ENCODE measurements at places on chromosomes 5 and 9.
A peak's percentile ranks its signal among the peaks of the same experiment; 100 is the strongest.

GRCh38 chr9:27540502-27540901, 10.9 kb upstream of the MOB3B start:
- no peak for DNase-seq

GRCh38 chr9:115211413-115212124, 93.6 kb upstream of the TNC start:
- no peak for DNase-seq

DNA sequence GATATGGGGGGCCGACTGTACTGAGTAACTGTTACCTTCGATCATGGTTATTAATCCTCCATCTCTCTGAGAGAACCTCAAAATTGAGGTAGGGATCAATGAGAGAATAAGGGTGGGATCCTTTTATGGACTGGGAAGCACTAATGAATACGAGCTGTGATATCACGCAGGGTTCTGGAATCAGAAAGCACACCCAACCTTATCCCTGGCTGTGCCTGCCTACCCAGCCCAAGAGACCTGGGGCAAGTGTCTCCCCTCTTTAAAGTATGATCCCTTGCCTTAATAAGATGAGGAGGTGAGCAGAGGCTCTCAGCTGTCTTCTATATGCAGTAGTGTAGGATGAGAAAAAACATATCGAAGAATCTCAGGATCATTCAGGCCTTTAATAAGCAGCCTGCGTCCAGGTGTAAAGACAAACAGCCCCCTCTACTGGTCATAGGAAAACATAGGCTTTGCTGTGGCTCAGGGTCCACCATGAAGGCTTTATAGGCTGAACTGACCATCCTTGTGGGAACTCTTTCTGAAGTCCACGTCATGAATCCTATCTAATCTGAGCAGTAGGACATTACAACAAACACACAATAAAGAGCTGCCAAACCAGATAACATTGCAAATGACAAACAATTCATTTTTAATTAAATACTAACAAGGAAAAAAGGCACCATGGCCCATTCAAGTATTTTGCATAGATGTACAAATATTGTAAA, 16.8 kb downstream of the NIPAL4 start:
- peak; percentile 64 for DNase-seq

- DNase-seq, result no peak
Measured at GRCh38 chr9:120416781-120417427, 163.1 kb downstream of the CDK5RAP2 start.

DNA sequence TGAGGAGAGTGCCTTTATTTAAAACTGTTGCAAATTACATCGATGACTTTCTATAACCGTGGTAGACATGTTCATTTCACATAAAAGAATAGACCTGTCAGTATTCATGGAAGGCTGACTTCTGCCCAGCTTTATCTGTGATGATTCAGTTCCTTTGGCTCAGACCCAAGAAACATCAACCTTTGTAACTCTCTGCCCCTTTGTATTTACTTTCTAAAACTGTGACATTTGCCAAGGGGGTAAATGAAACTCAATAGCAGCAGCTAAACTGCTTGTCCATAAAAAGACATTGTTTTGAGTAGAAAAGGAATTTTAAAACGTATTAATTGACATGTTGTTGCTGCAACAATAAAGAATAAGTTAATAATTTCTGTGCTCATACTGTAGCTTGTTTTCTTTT, 137.8 kb upstream of the ANKH start:
- peak; percentile 13 for DNase-seq

- DNase-seq, result no peak
Measured at GRCh38 chr5:148968311-148968710, 94.6 kb downstream of the SH3TC2 start.

DNA sequence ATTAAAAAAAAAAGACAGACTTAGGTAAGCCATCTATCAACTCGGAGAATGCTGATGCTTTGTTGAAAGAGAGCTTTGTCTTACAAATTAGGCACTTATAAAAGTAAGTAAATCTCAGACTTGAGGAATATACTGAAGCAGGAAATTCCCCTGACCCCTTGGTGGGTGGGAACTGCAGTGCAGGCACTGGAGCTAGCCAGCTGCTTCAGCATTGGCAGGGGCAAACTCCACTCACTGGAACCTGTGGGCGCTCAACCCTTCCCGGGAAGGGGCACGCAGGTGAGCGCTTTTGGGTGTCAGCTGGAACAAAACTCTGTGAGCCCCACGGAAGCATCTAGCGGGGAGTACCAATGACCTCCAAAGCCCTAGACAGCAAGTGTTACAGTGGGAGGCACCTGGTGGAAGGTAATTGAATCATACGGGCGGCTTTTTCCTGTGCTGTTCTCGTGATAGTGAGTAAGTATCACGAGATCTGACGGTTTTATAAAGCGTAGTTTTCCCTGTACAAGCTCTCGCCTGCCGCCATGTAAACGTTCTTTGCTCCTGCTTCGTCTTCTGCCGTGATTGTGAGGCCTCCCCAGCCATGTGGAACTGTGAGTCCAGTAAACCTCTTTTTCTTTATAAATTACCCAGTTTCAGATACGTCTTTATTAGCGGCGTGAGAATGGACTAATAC, 628.0 kb upstream of the CDH18 start:
- no peak for DNase-seq

- no peak for DNase-seq
Measured at GRCh38 chr5:149938791-149939358, 5.7 kb downstream of the PDE6A start.

DNA sequence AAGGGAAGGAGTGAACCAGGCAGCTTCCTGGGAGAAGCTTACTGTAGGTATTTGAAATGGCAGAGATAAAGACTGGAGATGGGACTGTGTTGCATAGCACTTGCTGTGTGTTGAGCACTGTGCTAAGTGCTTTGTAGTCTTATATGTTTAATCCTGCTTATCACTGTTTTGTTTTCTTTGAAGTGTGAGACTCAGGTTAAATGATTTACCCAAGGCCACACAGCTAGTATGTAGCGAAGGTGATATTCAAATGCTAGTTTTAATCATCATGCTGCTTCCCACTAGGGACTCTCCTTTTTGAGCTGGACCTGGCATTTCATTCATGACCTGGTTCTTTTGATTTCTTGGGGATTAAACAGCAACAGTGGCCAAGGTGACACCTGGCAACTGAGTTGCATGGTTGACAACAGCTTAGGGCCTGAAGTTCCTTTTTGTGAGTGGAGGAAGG, 35.3 kb upstream of the SPRY4 start:
- DNase-seq, result no peak

GRCh38 chr5:157473383-157474320, 13.6 kb downstream of the NIPAL4 start:
- no peak for DNase-seq

GRCh38 chr5:122377026-122377425, 65.0 kb downstream of the SNCAIP start:
- DNase-seq, result no peak

DNA sequence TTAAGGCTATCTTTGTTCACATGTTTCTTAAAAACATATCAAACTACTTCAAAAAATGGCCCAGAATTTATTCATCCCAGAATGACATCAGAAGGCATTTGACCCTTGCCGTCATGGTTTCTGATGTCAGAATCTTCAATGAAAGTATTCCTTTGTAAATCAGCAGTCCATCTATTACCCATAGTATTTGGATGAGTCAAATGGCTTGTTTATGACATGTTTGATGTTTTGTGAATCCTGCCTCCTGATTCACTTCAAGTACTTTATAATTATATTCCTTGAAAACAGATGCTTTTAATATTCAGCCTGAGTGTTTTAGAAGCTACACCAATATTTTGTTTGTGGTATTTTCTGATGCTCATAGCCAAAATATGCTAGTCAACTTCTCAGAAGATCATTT, 200.8 kb upstream of the MEF2C start:
- no peak for DNase-seq

DNA sequence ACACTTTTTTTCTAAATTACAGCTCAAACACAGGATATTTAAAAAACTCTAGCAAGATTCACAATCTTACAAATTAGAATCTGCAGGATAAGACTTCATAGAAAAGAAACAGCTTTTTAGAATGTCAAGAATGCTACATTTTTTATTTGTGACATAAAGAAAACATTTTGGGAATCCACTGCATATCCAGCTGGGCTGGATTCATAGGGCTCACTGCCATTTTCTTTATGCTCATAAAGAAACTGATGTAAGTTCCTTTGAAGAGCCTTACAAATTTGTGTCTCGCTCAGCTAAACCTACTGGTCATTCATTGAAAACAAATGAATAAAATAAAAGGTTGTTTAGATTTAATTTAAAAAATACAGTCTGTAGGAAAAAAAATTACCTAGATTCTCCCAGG, 332.3 kb downstream of the TRPM3 start:
- no peak for DNase-seq

DNA sequence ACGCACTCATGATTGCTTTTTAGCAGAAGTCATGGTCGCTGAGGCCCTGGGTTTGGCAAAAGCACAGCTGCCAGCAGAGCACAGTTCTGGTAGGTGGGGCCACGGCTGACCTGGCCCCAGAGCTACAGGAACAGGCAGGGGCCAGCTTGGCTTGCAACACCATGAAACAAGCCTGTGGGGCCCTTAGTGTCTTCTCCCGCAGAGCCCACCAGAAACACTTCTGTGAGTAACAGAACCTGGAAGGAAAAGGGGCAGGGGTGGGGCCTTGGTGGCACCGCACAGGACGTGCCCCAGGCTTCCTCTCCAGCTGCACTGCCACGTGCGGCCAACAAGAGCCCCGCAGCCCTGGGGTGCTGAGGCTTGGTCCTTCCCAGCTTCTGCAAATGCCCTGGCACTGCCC, 4.8 kb downstream of the ASB6 start:
- DNase-seq, result no peak

DNA sequence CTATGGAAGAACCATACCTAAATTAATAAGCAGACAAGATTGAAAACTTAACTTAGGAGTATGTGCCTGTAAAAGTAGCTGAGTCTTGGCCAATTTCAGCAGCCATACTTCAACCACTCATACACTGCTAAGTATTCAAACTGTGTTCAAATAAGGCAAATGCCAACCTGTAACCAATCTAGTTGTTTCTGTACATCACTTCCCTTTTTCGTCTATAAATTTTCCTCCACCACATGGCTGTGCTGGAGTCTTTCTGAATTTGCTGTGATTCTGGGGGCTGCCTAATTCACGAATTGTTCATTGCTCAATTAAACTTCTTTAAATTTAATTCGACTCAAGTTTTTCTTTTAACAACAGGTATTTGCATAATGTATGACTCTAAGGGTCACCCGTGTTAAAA, 184.4 kb downstream of the PLK2 start:
- DNase-seq, result no peak

DNA sequence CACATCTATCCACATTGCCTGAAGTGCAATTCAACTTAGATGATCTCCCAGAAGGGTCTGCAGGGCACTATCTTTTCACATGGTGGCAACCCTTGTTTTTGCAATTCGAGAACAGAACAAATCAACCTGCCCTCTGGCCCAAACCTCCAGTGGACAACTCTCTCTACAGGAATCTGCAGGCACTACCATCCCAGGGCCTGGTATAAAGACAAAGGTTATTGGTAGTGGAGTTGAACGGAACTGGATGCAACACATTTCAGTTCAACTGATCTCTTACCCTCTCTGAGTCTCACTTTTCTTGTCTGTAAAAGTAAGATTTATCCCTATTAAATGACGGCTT, 153.2 kb upstream of the EGFLAM start:
- no peak for DNase-seq

- DNase-seq, result no peak
Measured at GRCh38 chr9:37141015-37141414, 20.6 kb downstream of the ZCCHC7 start.

DNA sequence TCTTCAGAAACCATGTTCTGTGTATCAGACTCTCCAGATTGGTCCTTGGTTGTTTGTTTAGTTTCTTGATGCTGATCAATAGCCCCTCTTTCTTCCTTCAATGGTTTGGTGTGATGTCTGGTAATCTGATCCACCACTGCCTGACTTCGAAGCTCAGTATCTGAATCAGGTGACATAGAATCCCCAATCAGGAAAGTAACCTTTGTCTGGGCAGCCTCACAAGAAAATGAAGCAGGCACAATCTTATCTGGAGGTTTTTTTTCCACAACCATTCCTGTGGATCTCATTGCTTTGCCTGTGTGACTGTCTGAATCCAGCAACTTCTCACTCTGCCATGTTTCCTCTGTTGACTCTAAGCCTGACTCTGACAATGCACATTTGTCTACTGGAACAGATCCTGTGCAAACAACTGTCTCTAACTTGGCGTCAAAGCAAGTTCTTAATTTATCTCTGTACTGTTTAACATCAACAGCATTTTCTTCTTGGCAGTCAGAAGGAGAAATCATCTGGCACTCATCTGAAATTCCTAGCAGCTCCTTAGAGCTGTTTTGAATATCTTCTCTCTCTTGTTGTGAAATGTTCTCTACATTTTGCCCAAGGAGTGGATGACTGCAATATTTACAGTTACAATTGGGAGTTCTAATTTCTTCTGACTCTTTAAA, 37.1 kb upstream of the RAPGEF6 start:
- DNase-seq, result no peak

GRCh38 chr9:133729617-133730281, 8.4 kb downstream of the SARDH start:
- DNase-seq, result no peak

- no peak for DNase-seq
Measured at GRCh38 chr5:80117446-80117845, 82.3 kb downstream of the THBS4 start.

GRCh38 chr5:176899296-176899891, at the start of gene HK3:
Gene HK3 (minus strand): TSS chr5:176899346. CDS start chr5:176896159, 3,187 bp downstream.
- no peak for DNase-seq

GRCh38 chr5:1594357-1595106, 70.8 kb upstream of the LPCAT1 start:
- peak; percentile 39 for DNase-seq

GRCh38 chr9:114272739-114273431, 50.0 kb upstream of the ORM1 start:
- no peak for DNase-seq

DNA sequence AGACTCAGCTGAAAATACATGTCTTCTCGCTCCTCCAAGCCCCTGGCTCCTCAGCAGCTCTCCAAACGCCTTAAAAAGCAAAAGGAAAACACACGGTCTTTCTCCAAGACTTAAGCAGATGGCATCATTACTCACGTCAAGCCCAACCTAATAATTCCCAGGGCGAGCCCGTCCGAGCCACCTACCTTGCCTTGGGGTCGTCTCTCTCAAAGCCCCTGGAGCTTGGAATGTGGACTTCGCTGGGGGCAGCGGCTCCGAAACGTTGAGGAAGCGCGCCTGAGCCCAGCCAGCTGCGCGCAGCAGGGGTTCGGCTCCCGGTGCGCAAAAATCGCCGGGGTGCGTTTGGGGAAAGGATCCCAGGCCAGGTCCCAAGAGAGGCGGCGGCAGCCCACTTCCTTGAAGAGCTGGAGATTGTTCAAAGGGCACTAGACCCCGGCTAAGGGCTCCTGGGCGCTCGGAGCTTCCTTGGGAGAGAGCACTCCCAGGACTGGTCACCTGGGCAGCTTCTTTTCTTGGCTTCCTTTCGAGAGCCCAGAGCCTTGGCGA, 395 bp downstream of the DRD1 start:
- no peak for DNase-seq

Measured in NCI-H1092 (cell line).